CD8-positive, alpha-beta memory T cell (primary cell): ENCODE measurements at places on chromosomes 2 and 18. TPM values are rescaled to one million over a fixed set of nuclear protein-coding genes. Genes with fewer than 3 reads are reported as not detected.

Gene GPAT2
- total RNA-seq, result 36.2 TPM

DNA sequence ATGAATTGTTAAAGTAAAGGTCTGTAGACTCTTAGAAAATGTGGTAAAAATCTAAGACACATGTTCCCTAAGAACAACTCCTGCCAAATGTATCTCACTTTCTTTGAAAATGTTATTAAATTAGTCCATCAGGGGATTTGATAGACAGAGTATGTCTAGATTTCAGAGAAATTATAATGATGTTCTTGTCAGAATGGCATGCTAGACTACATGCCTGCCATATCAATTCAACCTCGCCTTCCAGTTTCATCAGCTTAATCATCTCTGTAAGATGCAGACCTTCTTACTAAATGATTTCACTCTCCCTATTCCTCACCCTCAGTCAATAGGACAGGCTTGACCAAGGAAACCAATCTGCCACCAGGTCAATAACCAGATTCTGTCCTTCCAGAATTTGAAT is 368.4 kb downstream of the TXNL1 start:
- H3K27me3 ChIP-seq, result no peaks in the 10 kb centered on the region
- H3K27ac ChIP-seq, result no peak overlapping the region
- no peak for DNase-seq
- no peaks in the 10 kb centered on the region for H3K36me3 ChIP-seq
- H3K4me3 ChIP-seq, result no peak overlapping the region

- DNase-seq, result no peak
- no peaks in the 10 kb centered on the region for H3K4me1 ChIP-seq
- H3K27me3 ChIP-seq, result no peaks in the 10 kb centered on the region
- no peak overlapping the region for H3K4me3 ChIP-seq
Observed at GRCh38 chr2:33380001-33380609, 96.3 kb upstream of the RASGRP3 start.

DNA sequence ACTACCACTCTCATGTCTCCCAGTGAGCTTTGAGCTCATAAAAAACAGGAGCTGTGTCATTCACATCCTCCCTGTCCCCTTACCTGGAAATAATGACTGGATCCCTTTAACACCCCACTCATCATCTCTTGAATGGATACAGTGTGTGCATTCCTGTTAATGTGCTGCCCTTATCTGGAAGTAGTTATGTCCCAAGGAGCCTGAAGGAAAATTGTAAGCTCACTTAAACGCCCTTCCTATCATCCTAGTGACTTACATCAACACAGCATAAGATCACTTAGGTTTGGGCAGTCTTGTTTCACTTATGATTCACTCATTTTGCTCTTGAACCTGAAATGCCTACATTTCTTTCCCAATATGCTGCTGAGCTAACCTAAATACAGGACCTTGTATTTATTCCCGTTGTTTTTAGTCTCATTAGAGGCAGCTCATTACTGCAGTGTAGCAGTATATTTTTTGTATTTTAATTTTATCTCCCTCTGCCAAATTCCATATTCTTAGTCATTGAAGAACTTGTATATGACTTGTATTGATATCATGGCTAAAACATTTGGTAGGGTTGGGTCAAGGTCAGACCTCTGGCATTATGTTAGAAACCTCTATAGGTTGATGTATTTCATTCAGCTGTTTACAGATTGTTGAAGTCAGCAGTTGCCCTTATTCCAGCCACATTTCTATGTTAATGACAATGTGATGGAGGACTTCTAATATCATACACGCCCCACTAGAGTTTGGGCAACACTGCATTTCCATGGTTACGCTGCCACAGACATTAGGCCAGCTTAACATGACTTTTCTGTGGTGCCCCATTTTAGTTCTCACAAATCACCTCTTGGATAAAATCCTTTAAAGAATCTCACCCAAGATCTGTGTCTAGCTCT is 72.9 kb downstream of the PKP4 start:
- no peak overlapping the region for H3K4me3 ChIP-seq
- H3K27ac ChIP-seq, result no peak overlapping the region
- DNase-seq, result no peak
- no peaks in the 10 kb centered on the region for H3K36me3 ChIP-seq
- H3K27me3 ChIP-seq, result no peaks in the 10 kb centered on the region

- H3K4me3 ChIP-seq, result no peak overlapping the region
- no peaks in the 10 kb centered on the region for H3K27me3 ChIP-seq
- DNase-seq, result no peak
- H3K27ac ChIP-seq, result no peak overlapping the region
- no peaks in the 10 kb centered on the region for H3K36me3 ChIP-seq
Observed at GRCh38 chr2:48756289-48756688, 765 bp upstream of the LHCGR start.

DNA sequence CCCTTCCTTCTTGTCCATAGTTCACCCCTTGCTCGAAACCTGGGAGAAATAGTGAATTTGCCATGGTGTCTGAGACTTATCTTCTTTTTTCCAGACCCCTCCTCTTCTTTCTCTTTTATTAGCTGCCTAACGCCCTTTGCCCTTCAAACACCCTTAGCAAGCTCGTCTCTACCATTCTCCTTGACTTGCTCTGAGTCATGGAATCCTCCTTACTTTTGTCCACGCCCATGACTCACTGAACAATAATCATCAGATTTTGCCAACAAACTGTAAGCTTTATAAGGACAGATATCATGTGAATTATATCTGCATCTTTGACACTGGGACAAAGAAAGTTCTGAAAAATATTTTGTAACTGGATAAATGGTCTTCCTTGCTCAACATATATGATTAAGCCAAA is 67.1 kb upstream of the CNTNAP5 start:
- H3K27me3 ChIP-seq, result no peaks in the 10 kb centered on the region
- H3K4me1 ChIP-seq, result no peaks in the 10 kb centered on the region

Gene FAM237A
- total RNA-seq, result not detected
